ENCODE measurements at places on chromosomes 11 and 22.

DNA sequence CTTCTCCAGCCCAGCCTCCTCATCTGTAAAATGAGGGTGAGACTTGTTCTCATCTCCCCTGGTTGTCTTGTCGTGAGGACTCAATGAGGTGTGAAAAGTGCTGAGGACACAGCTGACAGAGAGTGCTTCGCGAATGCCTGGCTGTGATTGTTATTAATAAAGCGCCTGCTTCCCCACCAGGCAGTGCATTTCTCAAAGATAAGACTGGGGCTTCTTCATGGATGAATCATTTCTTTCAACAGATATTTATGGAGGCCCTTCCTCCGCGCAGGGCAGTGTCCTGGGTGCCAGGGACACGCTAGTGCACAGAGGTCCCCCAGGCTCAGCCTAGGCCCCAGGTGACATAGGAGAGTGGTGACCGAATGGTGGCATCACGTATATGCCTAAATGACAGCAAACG is 34.3 kb upstream of the SHISAL1 start:
- DNase-seq, result no peak

DNA sequence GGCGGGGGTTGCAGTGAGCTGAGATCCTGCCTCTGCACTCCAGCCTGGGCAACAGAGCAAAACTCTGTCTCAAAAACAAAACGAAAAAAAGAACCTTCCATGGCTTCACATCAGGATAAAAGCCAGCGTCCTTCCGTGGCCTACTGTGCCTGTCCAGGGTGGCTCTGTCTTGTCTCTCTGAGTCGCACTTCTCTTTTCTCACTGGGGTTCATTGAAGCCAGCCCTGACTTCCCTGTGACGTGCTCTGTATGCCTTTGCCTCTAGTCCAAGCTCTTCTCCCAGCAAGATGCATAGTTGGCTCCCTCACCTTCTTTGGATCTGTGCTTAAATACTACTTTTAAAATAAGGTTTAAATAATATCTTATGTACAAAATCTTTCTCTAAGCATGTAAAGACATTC is 11.6 kb downstream of the ATXN10 start:
- no peak for DNase-seq

GRCh38 chr11:130546901-130547694 is 98.7 kb downstream of the ADAMTS15 start:
- no peak for DNase-seq

DNA sequence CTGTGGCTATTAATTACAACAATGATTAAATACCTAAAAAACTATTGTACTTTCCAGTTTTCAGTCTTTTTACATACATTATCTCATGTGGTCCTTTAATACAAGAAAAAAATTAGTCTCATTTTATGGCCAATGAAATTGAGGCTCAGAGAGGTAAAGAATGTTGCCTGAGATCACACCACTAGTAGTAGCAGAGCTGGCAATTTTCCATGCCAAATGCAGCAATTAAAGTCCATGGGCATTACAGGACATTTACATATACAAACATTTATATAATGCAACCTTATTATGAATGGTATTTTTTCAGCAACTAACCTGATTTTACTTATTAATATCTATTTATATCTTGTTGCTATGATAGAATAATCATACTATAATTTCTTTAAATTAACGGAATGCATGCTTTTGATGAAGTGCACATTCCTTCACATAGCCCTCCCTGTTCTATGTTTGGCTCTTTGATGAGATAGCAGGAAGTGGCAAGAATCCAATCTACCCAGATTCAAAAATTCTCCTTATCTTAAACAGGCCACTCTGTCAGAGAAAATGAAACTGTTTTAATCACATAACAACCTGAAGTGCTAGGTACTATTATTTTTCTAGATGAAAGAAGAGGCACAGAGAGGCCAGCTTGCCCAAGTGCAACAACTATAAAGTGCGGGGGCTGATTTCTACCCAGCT is 120.9 kb upstream of the LDLRAD3 start:
- DNase-seq, result no peak

GRCh38 chr11:14907411-14908213 is 15.6 kb upstream of the CYP2R1 start:
- DNase-seq, result peak; percentile 37

DNA sequence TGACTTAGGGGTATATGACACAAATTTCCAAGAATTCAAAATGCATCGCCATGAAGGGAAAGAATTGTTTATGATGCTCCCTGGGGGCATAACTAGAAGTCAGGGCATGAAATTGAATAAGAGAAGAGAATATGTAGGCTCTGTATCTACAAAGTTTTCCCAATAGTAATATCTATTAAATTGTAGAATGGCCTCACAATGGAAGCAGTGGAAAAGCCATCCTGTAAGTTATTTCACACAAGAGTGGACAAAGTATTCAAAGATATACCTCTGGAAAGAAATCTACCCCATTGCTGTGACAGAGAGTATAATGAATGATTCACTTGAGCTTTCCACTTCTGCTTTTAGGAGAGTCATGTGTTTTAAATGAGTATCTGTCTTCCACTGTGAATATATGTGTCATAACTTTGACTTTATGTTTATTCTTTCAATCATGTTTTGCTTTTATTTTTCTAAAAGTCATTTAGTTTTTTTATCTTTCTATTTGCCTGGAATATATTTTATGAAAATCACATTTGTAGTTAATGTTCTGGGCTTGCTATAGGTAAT is 65.7 kb upstream of the DDI1 start:
- no peak for DNase-seq

DNA sequence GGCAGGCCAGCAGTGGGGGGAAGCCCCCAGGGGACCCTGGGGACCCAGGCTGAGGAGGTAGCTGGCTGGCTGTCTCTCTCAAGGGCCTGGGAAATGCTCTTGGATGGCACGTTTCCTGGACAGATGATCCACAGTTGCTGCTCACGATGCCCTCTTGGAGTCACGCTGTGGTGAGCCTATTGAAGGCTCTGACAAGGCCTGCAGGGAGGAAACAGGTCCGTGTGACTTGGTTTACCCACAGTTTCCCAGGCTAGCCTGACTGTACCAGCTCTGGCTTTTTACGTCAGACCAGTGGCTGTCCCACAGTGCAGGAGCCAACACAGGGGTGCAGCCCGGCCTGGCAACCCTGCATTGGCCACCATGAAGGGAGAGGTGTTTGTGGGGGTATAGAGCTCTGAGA is 29.2 kb upstream of the PPARA start:
- DNase-seq, result no peak

DNA sequence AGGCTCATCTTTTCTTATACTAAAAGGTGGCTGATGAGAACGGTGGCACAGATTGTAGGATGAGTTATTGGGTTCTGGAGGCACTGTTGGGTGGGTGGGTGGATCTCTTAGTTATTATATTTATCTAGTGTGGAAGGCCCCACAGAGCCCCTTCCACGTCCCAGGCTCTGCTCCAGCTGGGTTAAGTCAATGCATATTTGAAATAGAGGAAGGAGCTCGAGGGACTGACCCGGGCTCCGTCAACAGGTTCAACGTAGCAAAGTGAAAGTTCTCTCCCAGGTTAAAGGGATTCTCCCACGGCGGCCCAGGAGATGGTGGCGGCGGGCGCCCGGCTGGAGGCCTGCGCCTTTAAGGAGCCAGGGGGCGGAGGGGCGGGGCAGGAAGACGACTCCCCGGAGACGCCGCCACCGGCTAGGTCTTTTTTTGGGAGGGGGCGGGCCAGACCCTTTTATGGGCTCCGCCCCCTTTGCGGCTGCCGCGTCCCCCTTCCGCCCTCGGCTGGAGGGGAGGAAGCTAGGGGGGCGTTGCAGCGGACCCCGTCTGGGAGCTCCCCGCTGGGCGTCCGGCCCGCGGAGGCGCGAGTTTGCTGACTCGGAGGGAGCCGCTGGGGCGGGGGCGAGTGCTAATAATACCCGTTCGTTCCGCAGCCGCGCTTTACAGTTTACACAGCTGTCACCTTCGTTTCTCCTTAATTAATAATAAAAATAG is 1.5 kb upstream of the INPPL1 start:
- peak; percentile 86 for DNase-seq

- DNase-seq, result no peak
Measured at GRCh38 chr11:33742249-33742851, 6.1 kb upstream of the CD59 start.

GRCh38 chr11:69921128-69922014 is 102.2 kb upstream of the FGF3 start:
- no peak for DNase-seq

DNA sequence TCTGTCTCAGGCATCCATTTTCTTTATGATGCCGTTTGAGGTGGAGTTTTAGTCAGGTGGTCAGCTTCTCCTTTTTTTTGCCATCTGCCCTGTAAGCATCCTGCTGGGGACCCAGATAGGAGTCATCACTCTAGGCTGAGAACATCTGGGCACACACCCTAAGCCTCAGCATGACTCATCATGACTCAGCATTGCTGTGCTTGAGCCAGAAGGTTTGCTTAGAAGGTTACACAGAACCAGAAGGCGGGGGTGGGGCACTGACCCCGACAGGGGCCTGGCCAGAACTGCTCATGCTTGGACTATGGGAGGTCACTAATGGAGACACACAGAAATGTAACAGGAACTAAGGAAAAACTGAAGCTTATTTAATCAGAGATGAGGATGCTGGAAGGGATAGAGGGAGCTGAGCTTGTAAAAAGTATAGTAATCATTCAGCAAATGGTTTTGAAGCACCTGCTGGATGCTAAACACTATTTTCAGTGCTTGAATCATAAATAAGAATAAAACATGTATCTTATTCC is 10.9 kb upstream of the HBE1 start:
- no peak for DNase-seq

GRCh38 chr11:109435121-109435742 is 13.2 kb downstream of the C11orf87 start:
- no peak for DNase-seq

- no peak for DNase-seq
Measured at GRCh38 chr11:68326334-68327215, 14.2 kb downstream of the LRP5 start.

DNA sequence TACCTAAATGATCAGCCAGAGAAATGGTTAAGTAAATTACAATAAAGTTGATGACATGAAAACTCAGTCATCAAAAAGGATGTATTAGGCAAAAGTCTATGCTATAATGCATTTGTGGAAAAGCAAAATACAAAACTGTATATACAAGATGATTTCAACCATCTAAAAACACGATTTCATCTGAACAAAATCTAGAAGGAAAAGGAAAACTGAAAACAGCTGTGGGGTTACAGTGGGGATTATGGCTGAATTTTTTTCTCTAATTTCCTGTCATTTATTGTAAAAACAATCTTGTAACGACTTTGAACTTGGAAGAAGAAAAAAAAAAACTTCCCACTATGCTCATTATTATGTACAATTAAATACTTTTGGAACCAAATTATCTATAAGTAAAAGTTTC is 30.3 kb downstream of the CHEK2 start:
- no peak for DNase-seq

Measured in activated gamma-delta T cell (primary cell).